ENCODE measurements at places on chromosomes 1 and 21.

GRCh38 chr1:33898881-33899280, 35.0 kb downstream of the HMGB4 start:
- DNase-seq = no peak

DNA sequence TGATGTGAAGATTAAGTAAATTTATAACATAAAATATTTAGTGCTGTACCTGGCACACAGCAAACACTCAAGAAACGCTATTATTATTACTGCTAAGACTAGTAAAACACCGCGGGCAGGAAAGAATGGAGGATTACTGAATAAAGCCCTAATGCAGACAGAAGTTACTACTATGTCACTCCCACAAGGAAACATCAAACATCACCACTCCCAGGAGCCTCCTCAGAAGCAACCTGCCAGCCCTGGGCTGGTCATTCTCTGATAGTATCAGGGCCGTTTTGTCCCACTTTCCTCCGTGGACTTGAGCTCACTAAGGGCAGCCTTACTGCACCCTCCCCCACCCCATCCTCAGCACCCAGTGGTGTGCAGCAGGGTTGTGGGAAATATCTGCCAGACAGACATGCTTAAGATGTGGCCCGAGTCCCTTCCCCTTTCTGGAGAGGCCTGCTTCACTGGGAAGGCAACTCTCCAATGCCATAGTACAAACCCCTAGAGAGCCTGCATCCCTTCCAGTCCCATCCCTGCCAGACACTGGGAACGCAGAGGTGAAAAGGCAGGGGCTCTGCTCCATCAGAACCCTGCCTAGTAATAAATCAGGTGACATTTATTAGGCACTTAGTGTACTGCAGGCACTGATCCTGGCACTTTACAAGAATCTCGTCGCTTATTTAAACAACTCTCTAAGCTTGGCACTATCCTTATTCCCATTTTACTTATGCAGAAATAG, 41.7 kb upstream of the ECE1 start:
- DNase-seq = no peak

DNA sequence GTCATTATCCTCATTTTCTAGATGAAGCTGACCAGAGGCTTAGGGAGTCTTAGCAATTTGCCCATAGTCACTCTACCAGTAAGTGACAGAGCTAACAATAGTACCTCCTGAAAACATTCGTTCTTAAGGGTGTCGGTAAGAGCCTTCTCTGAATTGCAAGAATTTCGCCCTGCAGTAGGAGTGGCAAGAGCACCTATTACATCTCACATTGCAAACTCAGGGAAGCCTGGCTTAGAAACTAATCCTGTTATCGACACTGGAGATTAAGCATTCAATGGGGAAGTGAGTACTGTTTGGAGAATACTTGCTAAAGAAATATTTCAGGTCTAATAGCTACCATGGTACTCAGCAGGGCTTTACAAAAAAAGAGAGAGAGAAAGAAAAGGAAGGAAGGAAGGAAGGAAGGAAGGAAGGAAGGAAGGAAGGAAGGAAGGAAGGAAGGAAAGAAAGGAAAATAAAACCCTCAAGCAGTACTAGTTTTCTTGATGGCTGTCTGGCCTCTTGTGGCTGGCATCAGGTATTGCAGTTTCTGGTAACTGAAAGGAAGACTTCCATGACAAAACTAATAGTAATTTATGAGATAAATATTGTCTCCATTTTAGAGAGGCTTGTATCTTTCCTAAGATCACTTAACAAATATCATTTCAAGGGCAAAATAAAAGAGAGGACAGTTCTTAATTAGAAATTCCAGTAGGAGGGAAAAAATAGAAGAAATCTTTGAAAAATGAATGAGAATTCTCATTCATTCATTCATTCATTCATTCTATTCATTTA, 10.4 kb downstream of the C1orf226 start:
- DNase-seq = no peak

DNA sequence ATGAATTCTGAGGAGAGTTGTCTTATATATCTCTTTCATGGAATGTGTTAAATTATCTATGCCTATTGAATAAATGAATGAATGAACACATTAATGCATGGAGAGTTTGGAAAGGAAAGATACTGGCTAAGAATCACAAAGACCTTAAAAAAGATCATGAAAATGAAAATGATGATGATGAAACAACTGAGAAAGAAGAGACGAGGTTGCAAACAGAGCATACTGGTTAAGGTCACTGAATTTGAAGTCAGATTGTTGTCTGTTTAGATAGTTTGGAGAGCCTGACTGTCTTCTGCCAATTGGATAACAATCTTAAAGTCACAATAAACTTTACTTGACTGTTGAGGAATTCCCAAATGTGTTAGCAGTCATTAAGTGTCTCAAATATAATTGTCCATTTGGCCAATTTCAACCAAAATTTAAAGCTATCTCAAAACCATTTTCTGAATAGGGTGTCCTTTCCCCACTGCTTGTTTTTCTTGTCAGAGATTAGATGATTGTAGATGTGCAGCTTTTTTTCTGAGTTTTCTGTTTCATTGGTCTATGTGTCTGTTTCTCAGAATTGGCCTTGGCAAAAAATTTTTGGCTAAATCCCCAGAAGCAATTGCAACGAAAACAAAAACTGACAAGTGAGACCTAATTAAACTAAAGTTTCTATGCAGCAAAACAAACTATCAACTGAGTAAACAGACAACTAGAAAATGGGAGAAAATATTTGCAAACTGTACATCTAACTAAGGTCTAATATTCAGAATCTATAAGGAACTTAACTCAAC, 132.2 kb downstream of the PTGER3 start:
- DNase-seq = no peak

DNA sequence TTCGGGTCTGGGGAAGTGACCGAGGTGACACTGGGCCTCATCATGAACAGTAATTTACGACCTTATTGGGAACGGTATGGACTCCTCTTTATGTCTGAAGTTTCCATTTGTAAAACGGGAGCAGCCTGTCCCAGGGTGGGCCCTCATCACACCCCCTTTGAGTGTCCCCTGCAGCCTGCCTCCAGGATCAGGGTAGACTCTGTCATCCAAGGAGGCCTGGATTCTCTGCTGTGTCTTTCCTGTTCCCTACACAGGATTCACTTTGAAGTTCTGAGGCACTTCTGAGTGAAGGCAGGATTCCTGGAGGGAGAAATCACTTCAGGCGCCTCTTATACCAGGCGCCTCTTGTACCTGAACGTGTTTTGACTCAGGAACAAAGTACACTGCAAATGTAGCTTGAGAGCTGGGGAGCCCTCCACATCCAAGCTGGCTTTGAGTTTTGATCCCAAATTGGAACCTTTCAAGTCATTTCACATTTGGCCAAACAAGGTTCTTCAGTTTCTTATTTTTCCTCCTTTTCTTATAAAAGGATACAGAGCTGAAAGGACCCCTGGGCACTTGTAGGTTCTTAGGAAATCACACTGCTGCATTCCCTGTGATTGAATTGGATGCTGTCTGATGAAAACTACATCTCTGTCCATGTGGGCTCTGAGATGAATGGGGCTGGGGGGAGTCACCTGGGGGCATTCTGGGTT, 106.0 kb downstream of the SUSD4 start:
- no peak for DNase-seq

GRCh38 chr1:35191429-35192055, 1.4 kb downstream of the SFPQ start:
- DNase-seq = no peak

DNA sequence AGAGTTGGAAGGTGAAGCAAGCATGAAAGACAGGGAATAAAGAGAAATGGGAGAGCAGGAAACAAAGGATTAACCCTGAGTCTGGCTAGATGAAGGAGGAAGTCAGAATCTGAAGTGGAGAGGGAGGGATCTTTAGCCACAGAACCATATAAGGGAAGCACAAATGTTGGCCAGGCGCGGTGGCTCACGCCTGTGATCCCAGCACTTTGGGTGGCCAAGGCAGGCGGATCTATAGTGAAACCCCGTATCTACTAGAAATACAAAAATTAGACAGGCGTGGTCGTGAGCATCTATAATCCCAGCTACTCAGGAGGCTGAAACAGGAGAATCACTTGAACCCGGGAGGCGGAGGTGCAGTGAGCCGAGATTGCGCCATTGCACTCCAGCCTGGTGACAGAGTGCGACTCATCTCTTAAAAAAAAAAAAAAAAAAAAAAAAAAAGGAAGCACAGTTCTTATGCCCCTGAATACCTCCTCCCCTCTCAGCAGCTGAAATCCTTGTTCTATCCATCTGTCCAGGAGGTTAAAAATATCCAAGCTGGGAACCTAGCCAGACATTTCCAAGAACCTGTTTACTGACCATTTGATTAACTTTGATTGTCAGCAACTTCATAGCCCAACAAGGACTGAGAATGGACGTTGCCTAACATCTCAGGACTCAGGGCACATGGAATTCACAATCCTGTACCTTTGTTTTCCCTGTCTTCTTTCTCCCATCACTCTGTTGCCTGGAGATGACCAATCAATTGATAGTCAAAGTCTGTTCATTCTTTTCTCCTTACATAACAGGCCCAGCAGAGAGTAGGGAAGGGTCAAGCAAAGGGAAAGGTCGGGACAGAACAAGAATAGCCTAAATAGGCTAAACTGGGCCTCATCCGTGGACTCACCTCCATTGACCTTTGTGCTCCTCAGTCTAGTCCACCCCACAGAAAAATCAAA, 10.6 kb downstream of the TXNIP start:
- DNase-seq = no peak

DNA sequence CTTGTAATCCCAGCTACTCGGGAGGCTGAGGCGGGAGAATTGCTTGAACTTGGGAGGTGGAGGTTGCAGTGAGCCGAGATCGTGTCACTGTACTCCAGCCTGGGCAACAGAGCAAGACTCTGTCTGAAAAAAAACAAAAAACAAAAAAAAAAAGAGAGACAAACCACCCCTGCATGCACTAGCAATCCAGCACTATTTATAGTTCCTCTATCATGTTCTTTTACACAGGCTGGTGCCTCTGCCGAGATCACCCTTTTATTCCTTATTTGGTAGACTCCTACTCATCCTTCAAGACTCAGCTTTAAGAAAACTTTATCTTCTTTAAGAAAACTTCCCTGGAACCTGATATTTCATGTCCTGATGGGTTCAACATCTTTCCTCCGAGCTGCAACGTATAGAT, 10.8 kb downstream of the FMO5 start:
- DNase-seq = no peak

- DNase-seq = no peak
These were observed 33.9 kb upstream of the A3GALT2 start for GRCh38 chr1:33354707-33355316.

GRCh38 chr21:34996304-34997101, 52.6 kb downstream of the RUNX1 start:
- DNase-seq = no peak

GRCh38 chr1:66852870-66853269, 51.8 kb upstream of the INSL5 start:
- DNase-seq = no peak

DNA sequence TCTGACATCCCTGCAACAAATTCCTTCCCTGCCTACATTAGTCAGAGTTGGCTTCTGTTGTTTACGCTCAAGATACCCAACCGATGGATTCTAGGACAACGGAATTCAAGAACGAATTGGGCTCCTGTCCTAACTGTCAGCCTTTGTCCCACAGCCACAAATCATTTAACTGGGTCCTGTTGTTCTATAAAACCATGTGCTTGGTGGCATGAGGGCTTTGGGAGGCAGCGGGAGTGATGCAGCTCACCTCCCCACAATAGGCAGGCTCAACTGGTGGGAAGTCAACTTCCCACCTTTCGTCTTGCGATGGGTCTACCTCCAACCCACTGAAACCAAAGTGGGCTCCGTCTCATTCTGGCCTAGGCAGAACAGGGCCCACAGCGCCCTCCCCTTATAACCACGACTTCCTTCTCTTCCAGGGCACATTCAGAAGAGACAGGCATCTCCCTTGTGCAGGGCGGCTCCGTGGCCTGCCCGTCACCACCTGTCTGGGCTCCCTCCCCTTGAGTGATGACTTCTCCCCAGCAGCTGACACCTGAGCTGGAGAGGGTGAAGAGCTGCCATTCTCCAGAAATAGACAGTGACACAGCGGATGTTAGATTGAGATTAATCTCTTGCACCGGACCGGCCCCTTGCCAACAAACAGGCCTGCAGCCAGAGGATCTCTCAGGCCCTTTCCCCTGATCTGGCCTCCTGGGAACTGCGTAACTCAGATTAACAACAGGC, 26.5 kb downstream of the LRRC38 start:
- DNase-seq = no peak

- DNase-seq = peak; percentile 91
These were observed 350 bp upstream of the S100A6 start for GRCh38 chr1:153536012-153536670.

- no peak for DNase-seq
These were observed 7.9 kb downstream of the PGBD2 start for GRCh38 chr1:248913933-248914332.

DNA sequence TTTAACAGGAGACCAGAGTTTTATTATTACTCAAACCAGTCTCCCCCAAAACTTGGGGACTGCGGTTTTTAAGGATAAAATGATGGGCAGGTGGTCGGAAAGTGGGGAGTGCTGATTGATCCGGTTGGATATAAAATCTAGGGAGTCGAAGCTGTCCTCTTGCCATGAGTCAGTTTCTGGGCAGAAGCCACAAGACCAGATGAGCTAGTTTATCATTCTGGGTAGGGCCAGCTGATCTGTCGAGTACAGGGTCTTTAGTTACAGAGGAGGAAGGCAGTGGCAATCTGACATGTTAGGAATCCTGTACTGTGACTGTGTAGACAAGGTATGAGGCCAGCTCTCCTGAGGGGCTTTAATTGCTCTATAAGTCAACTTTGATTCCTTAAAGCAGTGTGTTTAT, 22.9 kb upstream of the FOXE3 start:
- DNase-seq = no peak

DNA sequence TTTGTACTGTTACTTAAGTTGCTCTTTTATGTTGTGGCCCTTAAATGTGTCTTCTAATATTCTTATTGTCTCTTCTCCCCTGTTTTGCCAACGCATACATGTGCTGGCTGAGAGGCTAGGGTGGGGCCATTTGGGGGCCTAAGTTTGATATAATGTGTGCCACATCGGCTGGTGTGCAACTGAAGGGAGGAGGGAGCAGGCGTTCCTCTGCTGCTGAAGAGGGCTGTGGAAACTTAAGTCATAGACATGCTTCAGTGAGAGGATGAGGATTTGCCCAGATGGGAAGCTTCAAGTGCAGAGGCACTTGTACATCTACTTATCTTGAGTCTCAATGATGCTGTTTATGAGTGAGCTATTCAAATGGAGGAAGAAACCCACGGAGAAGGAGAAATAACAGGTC, 630.6 kb downstream of the LMO4 start:
- no peak for DNase-seq

GRCh38 chr1:108192581-108192980, 7.6 kb downstream of the SLC25A24 start:
- DNase-seq = no peak

GRCh38 chr1:1942753-1943656, 23.9 kb upstream of the TMEM52 start:
- DNase-seq = no peak

Measured in natural killer cell treated with Interleukin-12 subunit alpha and Interleukin-12 subunit beta and Interleukin-15 and Interleukin-18, amount 100 ng/mL, for 72 hours (primary cell).